Tibial nerve (tissue), 4 donors: ENCODE measurements at places on chromosomes 12 and 14.

DNA sequence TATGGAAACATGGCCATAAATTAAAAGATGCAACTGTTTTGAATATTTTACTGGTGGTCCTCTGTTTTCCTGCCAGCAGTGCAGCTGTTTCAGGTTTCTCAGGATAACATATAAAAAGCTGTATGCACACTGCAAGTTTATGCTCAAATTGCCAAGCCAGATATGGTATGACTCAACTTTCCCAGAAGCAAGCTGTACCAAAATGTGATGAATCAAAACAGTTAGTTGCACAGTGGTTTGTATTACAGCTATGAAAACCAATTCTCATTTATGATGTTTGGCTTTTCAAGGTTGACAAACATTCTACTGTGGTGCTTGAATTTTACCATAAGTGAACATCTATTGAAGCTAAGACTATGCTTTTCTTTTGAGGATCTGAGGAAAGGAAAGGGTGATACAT lies 15.5 kb downstream of the TRMT5 start:
- DNase-seq, result no peak

GRCh38 chr12:57470970-57471656 lies 8.6 kb downstream of the ARHGAP9 start:
- no peak for DNase-seq

- no peak for DNase-seq
Observed at GRCh38 chr12:1932264-1932777, 13.9 kb upstream of the CACNA2D4 start.

DNA sequence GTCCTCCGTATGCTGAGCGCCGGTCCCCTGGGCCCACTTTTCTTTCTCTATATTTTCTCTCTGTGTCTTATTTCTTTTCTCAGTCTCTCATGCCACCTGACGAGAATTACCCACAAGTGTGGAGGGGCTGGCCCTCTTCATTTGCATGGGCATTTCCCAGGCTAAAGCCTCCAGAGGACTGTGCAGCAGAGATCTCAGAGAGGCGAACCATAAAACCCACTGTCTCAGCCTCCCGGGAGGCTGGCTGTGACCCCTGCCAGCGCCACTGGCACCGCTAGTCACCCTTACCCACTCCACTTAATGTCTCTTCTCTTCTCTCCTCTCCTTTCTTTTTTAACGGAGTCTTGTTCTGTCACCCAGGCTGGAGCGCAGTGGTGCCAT lies 7.1 kb upstream of the SERPINA9 start:
- DNase-seq, result no peak
